ENCODE measurements at places on chromosomes 2 and 18.

DNA sequence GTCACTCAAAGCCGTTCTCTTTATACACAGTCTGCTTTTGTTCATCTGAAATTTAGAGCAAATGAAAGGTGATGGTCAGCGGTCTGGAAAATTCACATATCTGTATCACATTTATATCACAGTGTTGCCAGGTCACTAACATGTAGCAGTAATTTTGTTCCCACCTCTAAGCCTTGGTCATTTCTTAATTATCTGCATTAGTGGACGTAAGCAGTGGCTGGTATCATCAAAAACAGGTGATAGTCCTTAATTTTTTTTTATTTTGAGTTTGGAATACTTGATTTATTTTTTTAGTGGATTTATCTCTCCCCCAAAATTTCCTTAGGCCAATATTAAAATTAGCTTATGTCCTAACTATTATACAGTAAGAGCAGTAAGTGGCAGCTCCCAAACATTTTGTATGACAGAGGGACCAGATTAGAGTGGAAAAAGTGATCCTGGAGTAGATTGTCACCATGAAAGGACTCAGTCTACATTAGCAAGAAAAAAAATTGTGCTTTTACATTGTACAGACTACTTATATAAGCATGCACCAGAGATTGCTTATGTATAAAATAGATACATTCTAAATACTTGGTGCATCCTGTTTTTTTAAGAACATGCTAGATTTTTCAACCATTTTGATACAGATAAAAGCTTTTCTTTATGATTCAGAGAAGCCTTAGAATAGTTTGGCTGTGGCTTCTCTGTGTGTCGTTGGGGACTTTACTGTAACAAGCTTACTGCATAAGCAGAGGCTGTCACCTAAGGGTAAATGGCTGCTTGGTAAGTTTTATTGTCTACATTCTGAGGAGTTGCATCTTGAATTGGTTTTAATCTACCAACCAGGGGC lies 65.0 kb downstream of the MAPRE2 start:
- DNase-seq, result no peak

DNA sequence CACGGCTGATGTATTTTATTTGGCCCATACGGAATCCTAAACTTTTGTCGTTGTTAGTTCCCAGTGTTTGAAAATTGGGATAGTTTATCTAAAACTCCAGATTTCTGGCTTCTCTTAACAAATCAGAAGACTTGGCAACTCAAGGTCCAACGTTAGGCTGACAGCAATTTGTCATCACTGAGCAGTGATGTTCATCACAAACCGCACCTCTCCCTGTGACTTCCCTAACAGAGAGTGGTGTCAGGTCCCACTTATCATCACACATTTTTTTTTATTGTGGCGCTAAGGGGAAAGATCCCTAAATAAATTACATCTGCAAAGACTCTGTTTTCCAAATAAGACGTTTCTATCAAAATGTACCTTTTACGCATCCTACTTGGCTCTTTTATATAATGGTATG lies 55.7 kb downstream of the RASGRP3 start:
- no peak for DNase-seq

GRCh38 chr2:28406276-28407096 lies 13.8 kb downstream of the FOSL2 start:
- DNase-seq, result peak; percentile 72

- DNase-seq, result no peak
Measured at GRCh38 chr2:39326644-39327043, 82.9 kb upstream of the CDKL4 start.

DNA sequence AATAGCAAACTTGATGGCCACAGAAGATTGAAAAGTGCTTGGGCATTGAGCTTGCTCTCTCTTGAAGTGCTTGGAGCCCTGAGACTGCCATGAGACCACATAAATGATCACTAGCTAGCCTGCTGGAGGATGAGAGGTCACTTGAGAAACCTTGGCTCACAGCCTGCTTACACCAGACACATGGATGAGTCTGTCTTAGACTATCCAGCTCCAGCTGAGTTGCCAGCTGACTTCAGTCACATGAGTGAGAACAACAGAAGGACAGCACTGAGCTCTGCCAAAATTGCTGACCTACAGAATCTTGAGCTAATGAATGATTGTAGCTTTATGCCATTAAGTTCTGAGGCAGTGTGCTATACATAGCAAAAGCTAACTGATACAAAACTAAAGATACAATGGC lies 18.1 kb downstream of the NABP1 start:
- no peak for DNase-seq

GRCh38 chr2:142926445-142926844 lies 49.0 kb downstream of the KYNU start:
- DNase-seq, result no peak

- DNase-seq, result no peak
Measured at GRCh38 chr2:171141320-171141719, 19.4 kb downstream of the TLK1 start.

DNA sequence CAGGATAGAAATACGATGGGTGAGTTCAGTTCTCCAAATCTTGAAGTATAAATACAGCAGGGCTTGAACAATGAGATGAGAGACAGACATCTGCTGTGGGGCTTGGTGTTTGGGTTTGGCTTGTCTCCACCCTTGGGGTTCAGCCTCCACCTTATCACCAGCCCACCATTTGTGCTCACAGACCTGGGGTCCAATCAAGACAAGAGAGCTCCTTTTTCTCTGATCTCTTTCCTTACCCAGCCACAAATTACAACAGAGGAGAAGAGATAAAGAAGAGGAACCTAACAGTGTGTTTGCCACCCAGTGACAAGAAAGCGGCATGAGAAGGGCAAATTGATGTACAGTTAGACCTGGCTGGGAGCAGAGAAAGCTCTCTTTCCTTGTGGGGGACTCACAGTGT lies 204.5 kb upstream of the CXCR4 start:
- DNase-seq, result no peak

DNA sequence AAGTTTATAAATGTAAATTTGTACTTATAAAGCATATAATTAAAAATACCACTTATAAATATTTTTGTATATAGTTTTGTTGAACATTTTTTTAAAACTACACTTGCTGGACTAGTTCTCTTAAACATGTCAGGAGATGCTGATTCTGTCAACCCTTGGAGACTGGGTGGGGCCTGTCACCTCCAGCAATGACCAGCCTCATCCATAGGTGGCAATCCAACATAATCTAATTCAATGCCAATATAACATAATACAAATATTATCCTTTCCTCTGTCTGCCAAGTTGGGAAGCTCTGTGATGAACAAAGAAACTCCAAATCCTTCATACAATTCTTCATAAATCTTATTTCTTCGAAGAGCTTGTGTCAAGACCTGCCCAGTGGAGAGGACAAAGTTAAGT lies 140.4 kb downstream of the RBMS1 start:
- no peak for DNase-seq

DNA sequence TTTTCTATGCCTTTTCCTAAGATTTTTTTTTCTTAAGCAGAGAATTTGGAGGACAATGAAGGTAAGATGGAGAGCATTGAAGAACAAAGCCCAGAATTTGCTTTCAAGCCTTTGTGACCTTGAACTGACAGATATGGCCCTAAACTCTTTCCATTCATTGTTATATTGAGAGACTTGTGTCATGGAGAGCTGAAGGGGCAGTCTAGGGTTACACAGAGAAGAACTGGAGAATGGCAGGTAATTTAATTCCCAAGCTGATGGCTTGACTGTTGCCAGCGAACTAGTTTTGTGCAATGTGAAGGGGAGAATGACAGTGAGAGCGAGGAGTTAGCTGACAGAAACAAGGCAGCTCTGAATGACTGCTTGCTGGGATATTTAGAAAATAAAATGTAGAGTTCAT lies 1344.2 kb downstream of the LRP1B start:
- no peak for DNase-seq

DNA sequence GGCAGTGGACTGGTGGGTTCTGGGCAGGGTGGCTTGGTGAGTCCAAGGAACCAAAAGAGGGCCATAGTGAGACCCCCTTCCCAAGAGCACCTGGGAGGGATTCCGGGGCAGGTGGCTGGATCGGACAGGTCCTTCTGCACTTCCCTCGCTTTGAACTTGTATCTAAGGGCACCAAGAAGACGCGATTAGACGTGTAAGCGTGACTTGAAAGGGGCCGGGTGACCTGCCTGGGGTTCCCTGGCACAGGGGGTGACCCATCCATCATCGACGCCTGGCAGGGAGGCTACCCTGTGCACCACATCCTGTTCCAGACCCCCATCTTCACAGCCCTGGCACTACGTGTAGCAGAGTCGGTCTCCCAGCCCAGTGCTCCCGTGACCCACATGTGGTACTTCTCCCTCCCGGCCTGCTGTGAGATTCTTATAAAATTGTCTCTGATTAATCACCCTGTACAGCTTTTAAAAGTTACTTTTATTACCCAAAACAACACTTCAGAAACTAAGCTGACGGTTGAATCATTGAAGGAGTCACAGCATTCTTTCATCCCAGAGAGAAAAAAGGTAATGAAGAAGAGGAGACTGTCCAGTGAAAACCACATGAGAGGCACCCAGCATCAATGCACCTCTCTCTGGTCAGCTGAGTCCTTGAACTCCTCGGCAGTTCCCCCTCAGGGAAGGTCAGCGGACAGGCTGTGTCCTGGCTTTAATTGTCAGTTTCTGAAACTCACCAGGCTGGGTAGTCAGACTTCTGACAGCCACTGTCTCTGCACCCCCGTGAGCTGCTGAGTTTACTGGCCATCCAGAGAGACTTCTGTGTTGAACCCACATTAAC lies 13.0 kb downstream of the SH3BP4 start:
- no peak for DNase-seq

DNA sequence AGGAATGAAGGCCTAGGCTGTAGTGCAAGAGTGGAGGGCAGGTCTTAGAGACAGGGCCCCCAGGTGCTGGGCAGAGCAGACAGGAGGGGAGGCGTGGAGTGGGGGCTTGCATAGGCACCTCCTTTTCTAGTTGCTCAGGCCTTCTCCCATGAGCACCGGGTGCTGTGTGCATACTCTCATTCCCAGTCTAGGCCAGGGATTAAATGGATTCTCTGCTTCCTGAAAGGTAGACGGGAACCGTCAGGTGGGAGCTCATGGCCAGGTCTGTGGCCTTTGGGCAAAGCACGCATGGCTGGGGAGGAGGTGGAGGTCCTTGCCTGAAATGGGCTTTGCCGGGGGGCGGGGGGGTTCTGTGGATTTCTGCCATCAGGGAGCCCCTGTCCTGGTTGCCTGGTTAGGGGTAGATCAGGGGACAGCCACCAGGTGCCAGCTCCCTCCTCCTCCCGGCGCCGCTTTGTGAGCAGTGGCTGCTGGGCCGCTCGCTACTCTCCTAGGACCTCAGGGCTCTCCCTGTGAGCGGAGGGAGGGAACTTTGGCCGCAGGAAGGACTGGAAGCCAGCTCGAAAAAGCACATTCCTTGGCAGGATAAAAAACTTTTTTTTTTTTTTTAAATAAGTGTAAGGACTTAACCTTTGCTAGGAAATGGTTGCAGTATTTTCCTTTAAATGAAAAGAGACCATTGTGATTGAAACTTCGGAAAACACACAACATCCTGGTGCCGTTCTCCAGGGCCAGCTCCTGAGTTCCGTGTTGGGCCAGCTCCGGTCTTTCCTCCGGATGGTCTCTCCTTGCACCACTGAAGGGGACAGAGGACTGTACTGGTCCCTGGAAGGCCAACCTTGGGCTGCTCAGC lies 82.8 kb upstream of the HAAO start:
- no peak for DNase-seq

DNA sequence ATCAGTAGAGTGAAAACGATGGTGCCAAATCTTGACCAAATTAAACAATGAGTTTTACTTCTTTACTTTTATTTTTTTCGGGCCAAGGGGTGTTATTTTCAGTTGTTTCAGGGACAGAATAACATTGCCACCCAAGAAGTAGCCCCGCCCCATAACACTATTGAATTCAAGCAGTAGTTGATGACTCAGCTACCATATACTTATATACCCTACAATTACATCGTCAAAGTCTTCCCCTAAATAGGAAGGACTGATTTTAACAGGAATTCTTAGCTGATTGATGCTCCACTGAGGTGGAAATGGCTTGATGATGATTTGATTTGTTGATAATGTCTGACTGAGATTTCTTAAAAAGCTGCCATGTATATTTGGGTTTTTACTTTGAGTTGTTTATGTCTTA lies 24.7 kb downstream of the LYPD6B start:
- DNase-seq, result no peak

- DNase-seq, result no peak
Measured at GRCh38 chr2:10016802-10017258, 26.5 kb upstream of the KLF11 start.

DNA sequence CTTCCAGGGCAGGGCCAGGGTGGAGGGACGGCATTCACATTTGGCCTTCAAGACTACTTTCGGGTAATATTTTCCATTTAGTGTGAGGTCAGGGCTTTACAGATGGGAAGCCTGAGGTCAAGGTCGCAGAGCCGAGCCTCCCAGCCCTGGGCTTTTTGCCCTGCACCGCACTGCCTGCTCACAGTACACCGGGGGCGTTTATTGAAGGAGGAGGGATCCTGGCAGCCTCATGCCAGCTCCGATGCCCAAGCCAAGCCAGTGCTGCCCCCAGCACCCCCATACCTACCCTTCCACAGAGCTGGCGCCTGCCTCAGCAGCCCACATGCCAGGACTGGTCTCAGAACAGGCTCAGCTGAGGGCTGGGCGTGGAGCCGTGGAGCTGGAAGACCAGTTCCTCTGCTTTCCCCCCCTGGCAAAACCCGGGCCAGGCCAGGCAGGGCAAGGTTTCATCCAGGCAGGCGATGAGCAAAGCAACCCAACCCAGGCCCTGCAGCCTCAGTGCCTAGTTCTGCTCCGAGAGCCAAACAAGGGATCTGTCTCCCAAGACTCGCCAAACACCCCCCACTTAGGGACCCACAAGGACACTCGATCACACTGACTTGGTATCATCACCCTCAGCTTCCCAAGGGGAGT lies 11.9 kb downstream of the SDC1 start:
- no peak for DNase-seq

DNA sequence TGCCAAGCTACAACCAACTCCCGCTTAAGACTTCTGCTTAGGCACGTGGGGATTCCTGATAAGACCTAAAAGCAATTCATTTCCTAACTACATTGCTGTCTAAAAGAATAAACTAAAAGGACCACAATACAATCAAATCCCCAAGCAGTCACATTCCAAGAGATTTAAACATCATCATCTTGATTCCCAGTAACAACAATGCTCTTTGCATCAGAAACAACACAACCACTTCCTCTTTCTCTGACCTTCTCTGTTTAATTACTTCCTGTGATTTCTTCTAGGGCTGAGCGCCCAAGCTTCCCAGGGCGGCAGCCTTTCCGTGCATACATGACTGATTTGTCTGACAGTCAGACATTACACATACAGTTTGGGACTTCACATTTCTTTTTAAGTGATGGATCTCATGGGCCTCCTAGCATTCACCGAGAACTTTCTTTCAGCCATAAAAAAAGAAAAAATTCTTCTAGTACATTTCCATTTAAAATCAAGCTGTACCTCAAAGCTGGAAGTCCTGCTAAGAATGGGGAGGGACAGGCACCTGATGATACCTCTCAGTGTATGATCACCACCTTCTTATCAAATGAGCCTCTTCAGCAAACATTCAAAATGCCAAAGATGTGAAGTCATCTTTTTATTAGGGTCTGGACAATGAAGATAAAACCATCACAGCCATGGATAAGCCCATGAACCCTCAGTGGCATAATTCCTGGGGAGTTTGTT lies 11.5 kb downstream of the SPRED2 start:
- no peak for DNase-seq

DNA sequence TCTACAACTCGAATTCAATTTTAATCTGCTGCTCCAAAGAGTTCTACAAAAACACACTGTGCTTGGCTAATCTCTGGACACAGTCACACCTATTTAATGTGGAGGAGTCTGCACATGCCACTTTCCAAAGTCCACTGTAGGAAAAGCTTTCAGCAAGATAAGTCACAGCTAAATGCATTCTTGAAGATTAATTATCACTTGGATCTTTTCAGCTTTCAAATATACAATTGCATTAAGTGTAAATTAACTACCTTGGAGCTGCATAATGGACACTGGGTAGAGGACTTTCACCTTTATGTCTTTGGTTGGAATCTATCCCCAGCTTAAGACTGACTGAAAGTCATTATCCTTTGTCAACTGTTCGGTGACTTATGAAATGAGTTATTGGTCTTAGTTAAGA lies 565.1 kb downstream of the PIK3C3 start:
- DNase-seq, result no peak
